ENCODE measurements at places on chromosomes 5 and 9. TPM values are rescaled to one million over a fixed set of nuclear protein-coding genes. Genes with fewer than 3 reads are reported as not detected.

Gene TTC16
- 1.4 TPM for polyA plus RNA-seq

DNA sequence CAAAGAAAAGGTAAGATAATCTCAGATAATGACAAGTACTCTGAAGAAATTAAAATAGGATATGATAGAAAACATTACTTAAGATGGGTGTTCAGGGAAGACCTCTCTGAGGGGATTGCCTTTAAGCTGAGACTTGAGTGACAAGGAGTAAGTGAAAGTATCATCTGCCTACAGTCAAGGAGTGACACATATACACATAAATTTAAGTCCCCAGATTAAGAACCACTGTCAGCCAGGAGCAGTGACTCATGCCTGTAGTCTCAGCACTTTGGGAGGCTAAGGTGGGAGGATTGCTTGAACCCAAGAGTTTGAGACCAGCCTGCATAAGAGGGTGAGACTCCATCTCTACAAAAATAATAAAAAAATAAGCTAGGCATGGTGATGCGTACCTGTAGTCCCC lies 19.7 kb upstream of the ANKHD1 start:
- DNase-seq, result no peak

Gene SLC25A2
- 0.08 TPM for polyA plus RNA-seq

GRCh38 chr9:100167915-100168654 lies 69.0 kb downstream of the INVS start:
- no peak for DNase-seq

DNA sequence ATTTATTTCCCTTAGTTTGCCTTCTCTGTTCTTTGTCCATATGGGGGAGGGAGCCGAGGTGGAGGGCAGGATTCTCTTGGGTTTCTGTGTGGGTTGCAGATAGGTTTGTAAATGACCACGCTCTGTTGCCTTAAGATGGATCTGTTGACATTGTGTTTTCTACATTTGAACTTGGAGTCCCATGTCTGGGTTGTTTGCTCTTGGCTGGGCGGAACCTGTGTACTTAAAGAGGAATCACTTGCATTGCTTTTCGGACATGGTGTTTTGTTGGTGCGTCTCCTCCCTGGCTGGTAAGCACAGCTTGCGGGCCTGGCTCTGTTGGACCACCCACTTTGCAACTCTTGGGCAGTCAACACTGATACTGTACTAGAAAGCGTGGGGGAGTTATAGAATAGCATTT lies 45.9 kb downstream of the EHMT1 start:
- DNase-seq, result no peak

GRCh38 chr5:32584646-32585045 lies 711 bp upstream of the SUB1 start:
- no peak for DNase-seq

- no peak for DNase-seq
Measured at GRCh38 chr9:95105519-95106287, 211.8 kb downstream of the FANCC start.

Gene CDKN2B-AS1
- polyA plus RNA-seq, result 0.22 TPM

Gene SCGB3A2
- 2,692 TPM for polyA plus RNA-seq

- no peak for DNase-seq
Measured at GRCh38 chr5:158761161-158761560, 338.6 kb downstream of the EBF1 start.

DNA sequence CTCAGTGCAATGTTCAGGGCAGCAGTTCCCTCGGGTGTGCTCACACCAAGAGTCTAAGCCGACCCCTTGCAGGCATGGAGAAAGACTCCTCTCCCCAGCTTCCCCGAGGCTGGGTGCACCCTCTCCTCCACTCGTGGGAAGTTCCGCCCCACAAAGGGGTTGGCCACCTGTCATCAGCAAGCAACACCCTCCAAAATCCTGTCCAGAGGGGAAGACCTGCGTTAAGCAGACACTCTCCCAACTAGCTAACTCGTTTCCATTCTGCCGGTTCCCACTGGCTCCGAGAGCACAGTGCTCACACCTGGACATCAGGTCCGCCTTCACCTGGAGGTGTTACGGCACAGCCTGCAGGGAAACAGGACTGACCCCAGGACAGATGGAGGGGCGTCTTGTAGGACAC lies 117.9 kb upstream of the IRX4 start:
- DNase-seq, result no peak

Gene COL5A1
- polyA plus RNA-seq, result 160 TPM

Gene YIPF5
- polyA plus RNA-seq, result 67.6 TPM

GRCh38 chr9:84466580-84467285 lies 126.2 kb upstream of the SLC28A3 start:
- DNase-seq, result no peak

Gene NUTM2F
- polyA plus RNA-seq, result not detected

DNA sequence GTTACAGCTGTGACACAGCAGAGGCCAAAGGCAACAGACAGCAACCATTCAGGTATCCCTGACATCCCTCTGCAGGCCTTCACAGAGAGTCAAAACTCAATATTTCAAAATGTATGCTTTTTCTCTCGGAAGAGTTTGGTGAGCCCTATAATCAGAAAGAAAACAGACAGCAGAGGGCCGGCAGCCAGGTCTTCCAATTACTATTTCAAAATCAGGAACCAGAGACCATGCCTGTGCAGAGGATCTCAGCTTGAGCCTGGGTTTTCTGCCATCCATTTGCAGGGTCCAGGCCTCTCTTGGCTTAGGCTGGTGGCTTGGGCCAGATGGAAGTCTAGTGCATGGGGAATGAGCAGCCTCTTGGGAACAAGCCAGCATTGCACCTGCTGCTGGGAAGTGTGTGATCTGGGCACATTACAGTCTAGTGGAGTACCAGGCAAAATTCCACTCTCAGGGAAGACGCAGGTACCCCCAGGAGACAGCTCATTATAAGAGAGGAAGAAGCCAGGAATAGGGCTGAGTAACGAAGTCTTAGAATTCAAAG lies 231.3 kb downstream of the ENC1 start:
- no peak for DNase-seq

GRCh38 chr5:96279801-96280542 lies 153.1 kb downstream of the PCSK1 start:
- no peak for DNase-seq

GRCh38 chr9:76707510-76707909 lies 56.7 kb upstream of the PCA3 start:
- no peak for DNase-seq

DNA sequence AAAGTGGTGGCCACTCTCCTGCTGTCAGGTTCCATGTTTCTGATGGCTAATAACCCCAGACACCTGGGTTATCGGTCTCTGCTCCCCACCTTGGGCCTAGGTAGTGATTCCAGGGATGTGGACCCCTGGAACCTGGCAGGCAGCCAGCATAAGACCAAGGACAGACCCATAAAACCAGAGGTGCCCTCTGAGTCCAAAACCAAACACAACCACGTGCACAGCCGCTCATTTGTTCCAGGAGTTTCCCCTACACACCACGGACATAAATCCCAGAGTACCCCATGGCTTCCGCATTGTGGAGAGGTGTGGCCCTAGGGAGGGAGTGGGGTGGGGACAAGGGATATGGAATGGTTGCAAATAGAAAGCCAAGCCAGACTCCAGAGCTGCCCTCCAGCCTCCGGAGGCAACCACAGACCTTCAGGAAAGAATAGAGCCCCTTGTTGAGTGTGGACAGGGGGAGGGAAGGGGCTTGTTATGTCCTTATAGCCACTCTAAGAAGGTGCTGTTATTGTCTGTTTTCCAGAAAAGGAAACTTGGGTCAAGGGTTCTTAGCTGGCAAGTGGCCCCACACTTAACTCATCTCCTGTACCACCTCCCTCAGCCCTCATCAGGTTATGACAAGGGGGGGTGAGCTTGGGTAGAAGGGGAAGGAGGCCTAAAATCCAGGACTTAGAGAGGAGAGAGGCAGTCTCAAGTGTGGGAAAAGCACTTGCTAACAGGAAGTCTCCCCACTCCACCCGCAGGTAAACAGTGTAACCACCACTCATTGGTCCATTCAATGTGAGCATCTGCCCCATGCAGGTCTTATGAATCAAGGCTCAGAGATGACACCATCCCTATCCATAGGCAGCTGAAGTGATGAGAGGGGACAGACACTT lies 23.6 kb upstream of the CYSTM1 start:
- no peak for DNase-seq

All from right lung (tissue), 10 donors.